ENCODE measurements at places on chromosomes 16 and 17. TPM values are rescaled to one million over a fixed set of nuclear protein-coding genes. Genes with fewer than 3 reads are reported as not detected.
A peak's percentile ranks its signal among the peaks of the same experiment; 100 is the strongest.

- peak overlapping the region; percentile 90 for H3K27ac ChIP-seq
- no peaks in the 10 kb centered on the region for H3K27me3 ChIP-seq
- H3K36me3 ChIP-seq, result no peaks in the 10 kb centered on the region
- DNase-seq, result no peak
- peak overlapping the region; percentile 26 for H3K4me3 ChIP-seq
Observed at GRCh38 chr17:78144736-78145641, 1.2 kb upstream of the C17orf99 start.

The CA5A gene
- total RNA-seq, result not detected

GRCh38 chr16:83722456-83723183, 85.2 kb upstream of the HSBP1 start:
- H3K36me3 ChIP-seq, result no peaks in the 10 kb centered on the region
- DNase-seq, result no peak
- no peak overlapping the region for H3K4me3 ChIP-seq
- H3K27ac ChIP-seq, result no peak overlapping the region
- peaks cover 6% of the 10 kb centered on the region for H3K4me1 ChIP-seq

The NDUFAB1 gene
- 464 TPM for total RNA-seq

- peaks cover 4% of the 10 kb centered on the region for H3K36me3 ChIP-seq
- H3K27me3 ChIP-seq, result no peaks in the 10 kb centered on the region
- no peak overlapping the region for H3K4me3 ChIP-seq
- peaks cover 61% of the 10 kb centered on the region for H3K4me1 ChIP-seq
- no peak for DNase-seq
Observed at GRCh38 chr17:39082482-39082881, 69.0 kb downstream of the PLXDC1 start.
